ENCODE measurements at places on chromosomes 4 and X.

DNA sequence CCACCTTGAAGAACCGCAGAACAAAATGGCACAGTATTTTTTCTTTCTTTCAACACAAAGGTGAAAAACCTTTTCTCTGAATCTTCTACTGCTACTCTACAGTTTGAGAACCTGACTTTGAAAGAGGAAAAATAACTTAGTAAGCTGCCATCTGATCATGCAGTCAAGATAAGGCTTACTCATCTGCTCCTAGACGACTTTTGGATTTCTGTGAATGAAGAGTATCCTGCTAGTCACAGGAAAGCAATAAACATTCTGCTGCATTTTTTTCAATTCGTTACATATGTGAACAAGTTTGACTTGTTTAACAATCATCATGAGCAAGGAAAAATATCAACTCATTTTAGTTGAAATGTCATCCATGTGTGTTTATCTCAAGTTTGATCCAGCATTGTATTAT lies 25.2 kb downstream of the TIGD2 start:
- DNase-seq, result no peak

DNA sequence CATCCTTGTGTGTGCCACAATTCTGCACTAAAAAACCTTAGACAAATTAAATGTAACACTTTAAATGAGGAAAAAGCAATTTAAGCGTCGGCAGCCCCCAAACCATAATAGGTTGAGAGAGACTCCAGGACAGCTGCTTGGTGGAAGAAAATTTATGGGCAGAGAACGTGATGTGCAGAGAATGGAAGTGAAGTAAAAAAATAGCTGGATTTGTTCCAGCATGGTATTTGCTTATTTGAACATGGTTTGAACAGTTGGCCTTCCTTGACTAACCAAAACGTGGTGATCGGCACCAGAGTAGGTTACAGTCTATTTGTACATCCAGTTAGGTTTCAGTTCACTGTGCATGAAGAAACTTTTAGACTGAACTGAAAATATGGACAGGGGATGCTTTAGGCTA lies 343.0 kb upstream of the CPEB2 start:
- no peak for DNase-seq

DNA sequence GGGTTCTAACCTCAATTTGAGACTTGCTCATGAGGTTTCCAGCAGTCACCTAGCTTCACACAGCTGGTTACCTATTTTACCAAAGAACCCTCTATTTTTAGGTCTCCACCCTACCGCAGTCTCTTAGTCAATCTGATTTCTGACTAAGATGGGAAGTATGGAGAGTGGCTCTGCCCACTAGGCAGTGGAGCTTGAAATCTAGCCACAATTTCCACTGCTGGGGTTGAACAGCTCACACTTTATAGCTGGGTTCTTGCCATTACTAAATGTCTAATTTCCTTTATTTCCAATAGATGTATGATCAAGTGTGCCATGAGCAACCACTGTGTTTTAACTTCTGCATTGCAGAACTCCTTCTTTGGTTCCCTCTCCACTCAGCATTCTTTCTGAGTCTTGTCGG lies 43.1 kb downstream of the GASK1B start:
- DNase-seq, result no peak

DNA sequence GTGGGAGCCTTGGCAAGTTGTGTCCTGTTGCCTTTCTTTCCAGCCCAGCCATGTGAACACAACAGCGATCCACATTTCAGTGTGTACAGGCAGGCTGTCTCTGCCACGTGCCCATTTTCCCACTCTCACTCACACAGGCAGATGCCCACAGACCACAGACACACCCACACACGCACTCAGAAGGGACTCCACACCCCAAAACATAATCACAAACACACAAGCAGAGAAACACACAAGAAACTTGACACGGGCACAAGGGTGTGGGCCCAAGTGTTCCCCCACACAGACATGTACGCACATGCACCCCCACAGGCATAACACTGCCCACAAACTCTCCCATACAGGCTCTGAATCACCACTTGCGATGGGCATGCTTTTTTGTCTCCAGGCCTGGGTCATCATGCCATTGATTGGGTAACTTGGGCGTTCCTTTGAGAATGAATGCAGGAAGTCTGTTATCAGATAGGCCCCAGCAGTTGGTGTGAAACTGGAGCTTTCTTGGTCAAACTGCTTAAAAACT lies 84.3 kb downstream of the NBDY start:
- peak; percentile 68 for DNase-seq

DNA sequence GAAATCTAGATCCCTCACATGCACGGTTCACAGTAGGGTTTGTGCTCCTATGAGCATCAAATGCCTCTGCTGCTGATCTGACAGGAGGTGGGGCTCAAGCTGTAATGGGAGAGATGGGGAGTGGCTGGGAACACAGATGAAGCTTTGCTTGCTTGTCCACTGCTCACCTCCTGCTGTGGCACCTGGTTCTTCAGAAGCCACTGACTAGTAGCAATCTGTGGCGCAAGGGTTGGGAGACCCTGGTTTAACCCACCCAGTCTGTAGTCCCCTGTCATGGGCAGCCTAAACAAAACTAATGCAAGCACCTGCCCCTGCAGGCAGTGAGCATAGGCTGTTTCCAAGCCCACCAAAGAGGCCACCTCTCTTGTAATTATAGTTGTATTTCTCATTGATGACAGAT lies 116.6 kb downstream of the SHOX start:
- DNase-seq, result no peak

- no peak for DNase-seq
Measured at GRCh38 chr4:89753601-89754066, 83.3 kb downstream of the SNCA start.

DNA sequence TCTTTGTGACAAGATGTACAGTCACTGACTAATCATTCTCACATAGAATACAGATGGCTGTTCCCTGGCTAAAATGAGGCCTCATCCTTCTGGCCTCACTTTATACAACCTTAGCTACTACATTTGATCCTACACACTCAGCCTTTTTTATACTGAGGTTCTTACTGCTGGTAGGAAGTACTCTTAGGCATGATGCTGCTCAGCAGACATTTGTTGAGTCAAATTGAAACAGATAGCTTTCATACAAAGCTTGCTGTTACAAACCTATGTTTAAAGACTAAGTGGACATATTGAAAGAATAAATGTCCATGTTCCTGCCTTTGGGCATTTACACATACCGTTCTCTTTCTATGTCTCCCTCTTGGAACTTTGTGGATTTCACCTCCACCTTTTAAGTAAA lies 154.9 kb downstream of the NPFFR2 start:
- DNase-seq, result no peak

DNA sequence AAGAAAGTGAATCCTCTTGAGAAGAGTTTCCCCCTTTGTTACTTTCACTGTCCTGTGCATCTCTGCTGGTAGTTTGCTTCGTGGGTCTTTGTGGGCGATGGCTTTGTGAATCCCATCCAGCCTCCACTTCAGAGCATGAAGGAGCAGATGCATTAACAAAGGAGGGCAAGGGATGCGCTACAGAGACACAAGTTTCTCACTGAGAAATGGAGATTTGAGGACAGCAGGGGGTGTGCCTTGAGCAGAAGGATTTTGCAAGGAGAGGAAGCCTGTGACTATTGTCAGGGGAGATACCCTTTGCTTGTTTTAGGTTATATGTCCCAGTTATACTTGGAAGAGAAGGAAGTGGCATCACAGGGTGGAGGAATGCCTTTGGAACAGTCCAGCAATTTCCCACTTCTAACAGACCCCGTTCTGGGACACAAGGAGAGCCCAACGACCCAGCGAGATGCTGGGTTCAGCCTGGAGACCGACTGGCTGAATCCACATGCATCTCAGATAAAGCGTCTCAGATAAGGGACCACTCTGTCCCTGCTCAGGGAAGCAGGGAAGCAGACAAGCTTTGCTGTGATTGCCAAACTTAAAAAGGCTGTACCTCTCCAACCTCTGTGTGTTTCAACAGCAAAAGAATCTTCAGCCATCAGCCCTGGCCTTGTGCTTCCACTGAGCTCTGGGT lies 314.6 kb upstream of the GATB start:
- DNase-seq, result no peak
